H7 (cell line): ENCODE measurements at places on chromosomes 11 and 22.

DNA sequence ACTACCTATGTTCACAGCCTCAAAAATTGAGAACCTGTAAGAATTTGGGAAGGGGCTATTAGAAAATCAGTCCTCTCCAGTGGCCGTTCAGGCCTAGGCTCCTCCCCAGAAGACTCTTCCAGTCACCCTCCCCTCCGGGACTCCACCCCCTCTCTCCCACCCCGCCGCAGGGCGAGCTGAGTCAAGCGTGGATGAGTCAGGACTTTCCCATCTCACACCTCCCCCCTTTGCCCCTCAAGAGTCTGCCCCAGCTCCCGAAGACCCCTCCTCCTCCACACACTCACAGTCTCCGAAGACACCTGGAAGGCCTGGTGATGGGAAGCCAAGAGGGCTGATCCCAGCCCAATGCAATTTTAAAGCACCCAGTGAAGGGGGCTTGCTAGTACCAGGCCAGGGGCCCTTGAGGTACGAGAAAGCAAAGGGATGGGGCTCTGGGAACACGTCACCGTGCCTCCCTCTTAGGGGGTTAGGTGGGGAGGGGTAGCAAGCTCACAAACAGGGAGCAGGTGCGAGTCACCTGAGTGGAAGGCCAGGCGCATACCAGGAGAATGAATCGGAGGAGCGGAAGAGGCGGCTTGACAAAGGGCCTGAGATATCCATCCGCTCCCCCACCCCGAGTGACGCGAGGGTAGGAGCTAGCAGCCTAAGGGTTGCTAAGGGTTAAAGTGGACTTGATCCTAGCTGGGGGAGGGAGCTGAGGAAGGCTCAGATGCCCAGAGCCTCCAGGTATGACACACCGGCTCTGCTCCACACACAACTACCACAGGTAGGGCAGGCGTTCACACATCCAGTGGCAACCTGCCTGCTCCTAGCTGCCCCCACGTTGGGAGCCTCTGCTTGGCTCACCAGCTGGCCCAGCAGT, 13.6 kb downstream of the BCL9L start:
- peak; percentile 82 for DNase-seq

DNA sequence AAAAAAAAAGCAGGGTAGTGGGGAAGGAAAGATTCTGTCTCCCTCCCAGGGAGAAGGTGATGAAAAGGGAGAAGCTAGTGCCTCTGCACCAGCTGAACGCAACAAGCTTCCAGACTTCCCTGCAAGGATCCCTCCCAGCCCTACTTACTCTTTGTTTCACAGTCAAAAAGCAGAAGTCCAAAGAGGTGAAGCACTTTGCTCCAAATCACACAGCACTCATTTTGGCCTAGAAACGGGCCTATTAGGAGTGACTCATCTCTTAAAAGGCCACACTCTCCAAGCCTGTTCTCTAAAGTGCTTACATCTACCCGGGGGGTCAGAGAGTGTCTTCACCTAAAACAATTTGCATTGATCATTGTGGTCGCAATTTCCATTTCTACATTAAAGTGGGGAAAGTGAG, 17.7 kb upstream of the GRK3 start:
- DNase-seq, result no peak

DNA sequence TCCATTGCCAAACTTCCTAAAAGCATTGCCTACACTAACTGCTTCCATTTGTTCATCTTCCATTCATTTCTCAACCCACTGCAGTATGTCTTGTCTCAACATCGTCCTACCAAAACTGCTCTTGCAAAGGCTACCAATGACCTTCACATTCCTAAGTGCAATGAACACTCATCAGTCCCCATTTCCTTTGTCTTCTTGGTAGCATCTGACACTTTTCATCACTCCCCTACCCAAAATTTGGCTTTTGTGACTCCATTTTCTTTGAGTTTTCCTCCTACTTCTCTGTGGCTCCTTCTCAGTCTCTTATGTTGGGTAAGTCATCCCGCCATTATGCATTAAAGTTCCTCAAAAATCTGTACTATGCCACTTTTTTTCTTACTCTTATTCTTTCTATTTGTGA, 135.4 kb downstream of the CCDC81 start:
- no peak for DNase-seq

GRCh38 chr11:28086569-28086968, 21.4 kb downstream of the KIF18A start:
- no peak for DNase-seq

DNA sequence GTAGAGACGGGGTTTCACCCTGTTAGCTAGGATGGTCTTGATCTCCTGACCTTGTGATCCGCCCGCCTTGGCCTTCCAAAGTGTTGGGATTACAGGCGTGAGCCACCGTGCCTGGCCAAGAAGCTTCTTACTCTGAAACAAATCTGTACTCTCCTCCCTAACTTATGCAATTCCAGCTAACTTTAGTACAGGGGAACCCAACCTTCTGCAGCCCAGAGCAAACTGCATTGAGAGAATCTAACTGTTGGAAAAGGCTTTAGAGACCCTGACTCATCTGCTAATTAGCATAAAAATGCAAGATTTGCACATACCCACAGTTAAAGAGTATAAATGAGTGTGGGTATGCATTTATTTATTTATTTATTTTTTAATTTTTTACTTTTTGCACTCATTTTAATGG, 64.8 kb downstream of the APOL5 start:
- DNase-seq, result no peak

- peak; percentile 92 for DNase-seq
These were observed 18.4 kb downstream of the BCL9L start for GRCh38 chr11:118907051-118908042.

DNA sequence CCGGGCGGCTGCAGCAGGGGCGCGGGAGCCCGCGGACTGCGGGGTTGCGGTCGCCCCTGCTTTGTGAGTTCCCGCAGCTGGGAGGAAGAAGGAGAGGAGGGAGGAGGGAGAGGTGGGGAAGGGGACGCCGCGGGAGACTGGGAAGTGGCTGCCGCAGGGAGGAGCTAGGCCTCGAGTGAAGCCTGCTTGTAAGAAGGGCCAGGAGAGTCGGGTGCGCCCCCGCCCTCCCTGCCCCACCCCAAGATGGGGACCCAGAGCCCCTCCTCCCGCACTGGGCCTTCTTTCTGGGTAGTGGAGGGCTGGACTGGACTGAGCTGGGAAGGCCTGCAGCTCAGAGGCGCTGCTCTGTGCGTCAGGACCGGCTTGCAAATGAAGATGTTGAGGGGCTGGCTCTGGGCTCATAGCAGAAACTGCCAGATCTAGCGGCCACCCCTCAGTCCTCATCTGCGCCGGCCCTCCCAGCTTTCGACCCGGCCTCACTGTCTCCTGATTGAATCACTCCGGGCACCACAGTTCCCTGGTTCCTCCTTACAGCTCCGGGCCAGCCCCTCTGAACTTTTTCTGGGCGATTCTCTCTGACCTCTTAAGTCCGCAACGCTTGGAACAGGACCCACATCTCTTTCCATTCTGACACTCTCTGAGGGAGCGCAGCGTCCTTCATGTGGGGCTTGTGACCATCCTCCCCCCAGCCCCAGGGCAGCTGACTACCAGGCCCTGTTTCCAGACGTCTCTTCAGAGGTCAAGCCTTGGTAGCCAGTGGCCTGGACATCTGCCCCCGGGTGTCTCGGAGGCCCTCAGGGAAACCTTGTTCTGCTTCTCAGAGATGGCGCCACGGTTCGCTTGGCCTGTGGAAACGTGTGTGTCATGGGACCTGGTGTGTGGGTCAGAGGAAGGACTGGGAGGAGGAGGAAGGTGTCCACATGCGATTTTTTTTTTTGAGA, 21.9 kb downstream of the SERPINH1 start:
- DNase-seq, result peak; percentile 92

DNA sequence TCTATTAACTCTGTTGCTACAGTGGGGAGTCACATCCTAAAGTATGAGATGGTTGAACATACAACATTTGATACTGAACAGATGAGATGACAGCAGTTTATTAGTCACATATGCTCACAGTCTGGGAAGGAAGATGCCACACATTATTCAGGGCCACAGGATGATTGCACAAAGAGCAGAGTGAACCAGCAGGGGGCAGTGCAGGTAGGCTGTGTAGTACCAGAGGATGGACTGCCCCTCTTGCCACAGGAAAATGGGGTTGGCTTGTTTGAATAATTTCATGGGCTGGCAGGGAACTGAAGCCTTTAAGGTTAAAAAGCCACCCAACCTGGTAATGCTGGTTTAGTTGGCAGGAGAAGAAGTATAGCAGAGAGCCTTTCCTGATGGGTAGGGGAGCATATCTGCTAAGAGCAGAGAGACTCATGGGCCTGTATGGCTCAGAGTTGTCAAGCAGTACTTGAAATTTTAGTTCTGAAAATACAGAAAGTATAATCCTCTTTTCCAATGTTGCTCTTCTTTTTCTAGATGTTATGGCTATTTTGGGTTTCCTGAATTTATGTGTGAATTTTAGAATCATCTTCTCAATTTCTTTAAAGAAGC, 180.4 kb upstream of the B3GAT1 start:
- peak; percentile 81 for DNase-seq
